ENCODE measurements at places on chromosomes 11 and 22. TPM values are rescaled to one million over a fixed set of nuclear protein-coding genes. Genes with fewer than 3 reads are reported as not detected.

TPBGL gene
- not detected for total RNA-seq

ASCL3 gene
- total RNA-seq, result not detected

EMID1 gene
- 1.9 TPM for total RNA-seq

ZFPL1 gene
- total RNA-seq, result 49.2 TPM

PARVA gene
- total RNA-seq, result 42.5 TPM

DEFB131B gene
- not detected for total RNA-seq

C22orf15 gene
- not detected for total RNA-seq

CFAP300 gene
- not detected for total RNA-seq

MAPK11 gene
- total RNA-seq, result 36.6 TPM

GAB4 gene
- not detected for total RNA-seq

OR51E2 gene
- not detected for total RNA-seq

PDGFD gene
- 14.5 TPM for total RNA-seq

KRTAP5-9 gene
- total RNA-seq, result 0.20 TPM

SCARF2 gene
- total RNA-seq, result 8.6 TPM

ZDHHC5 gene
- total RNA-seq, result 42.8 TPM

TMPRSS13 gene
- not detected for total RNA-seq

LIPT2 gene
- total RNA-seq, result 1.2 TPM

TMEM258 gene
- total RNA-seq, result 64.7 TPM

CNTN5 gene
- total RNA-seq, result not detected

Data from mammary microvascular endothelial cell (primary cell).